ENCODE measurements at places on chromosomes 7 and 10.

- no peak for DNase-seq
Observed at GRCh38 chr10:58544135-58544534, 31.5 kb downstream of the BICC1 start.

- DNase-seq, result no peak
Observed at GRCh38 chr7:43943417-43944187, 17.4 kb downstream of the UBE2D4 start.

GRCh38 chr10:25877296-25877695 lies 56.7 kb upstream of the MYO3A start:
- no peak for DNase-seq

GRCh38 chr10:100655760-100656421 lies 89.5 kb upstream of the PAX2 start:
- DNase-seq, result no peak

DNA sequence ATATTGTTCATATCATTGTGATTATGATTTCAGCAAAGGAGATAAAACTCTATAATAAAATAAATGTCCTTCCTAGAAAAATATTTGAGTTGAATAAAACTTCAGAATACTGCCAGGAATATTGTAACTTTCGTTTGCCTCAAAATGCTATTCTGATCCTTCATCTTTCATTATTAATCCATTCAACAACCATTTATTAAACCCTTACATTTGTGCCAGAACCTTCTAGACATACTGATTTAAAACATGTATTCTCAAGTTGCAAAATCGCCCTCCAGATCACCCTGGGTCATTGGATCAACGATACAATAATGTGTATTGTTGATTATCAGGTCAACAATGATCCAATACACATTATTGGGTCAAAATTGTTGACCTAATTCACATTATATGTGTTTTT lies 759.8 kb downstream of the CNTNAP2 start:
- DNase-seq, result no peak

GRCh38 chr10:31578181-31578852 lies 259.3 kb downstream of the ZEB1 start:
- no peak for DNase-seq

- DNase-seq, result no peak
Observed at GRCh38 chr7:140619176-140619575, 21.4 kb downstream of the DENND2A start.

GRCh38 chr7:139018910-139019309 lies 16.9 kb downstream of the ZC3HAV1L start:
- no peak for DNase-seq

DNA sequence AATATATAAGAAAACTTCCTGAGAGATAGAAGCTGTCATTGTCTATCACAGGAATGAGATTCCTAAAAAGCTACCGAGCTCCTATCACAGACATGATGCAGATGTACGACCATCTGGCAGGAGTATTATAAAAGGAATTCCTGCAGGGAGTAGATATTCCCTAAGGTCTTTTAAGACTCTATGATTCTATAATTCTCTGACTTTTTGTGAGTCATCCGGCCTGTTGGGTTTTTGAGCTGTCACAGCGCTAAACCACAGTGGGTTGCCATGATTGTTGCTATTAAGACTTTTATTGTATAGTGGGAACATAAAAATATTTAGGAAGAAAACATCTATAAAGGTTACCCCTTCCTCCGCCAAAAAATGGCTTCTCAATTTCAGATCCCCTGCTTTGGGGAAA lies 223.4 kb downstream of the BMPER start:
- no peak for DNase-seq

GRCh38 chr7:29486191-29486700 lies 77.4 kb upstream of the PRR15 start:
- DNase-seq, result no peak

DNA sequence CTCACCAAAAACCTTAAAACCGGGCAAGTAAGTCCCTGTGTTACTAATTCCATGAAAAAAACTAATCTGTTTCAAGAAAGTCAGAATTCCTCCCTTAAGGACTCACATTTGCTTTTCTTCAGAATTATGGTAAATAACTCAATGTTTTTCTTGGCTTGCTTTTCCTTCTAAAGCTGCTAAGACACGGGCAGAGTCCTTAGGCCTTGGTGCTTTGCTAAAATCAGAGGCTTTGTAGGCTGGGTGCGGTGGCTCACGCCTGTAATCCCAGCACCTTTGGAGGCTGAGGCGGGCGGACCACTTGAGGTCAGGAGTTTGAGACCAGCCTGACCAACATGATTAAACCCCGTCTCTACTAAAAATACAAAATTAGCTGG lies 32.0 kb downstream of the GNA12 start:
- DNase-seq, result no peak

- no peak for DNase-seq
Observed at GRCh38 chr7:103984050-103984449, 5.4 kb downstream of the RELN start.

GRCh38 chr7:2689343-2689847 lies 1.4 kb downstream of the AMZ1 start:
- no peak for DNase-seq

DNA sequence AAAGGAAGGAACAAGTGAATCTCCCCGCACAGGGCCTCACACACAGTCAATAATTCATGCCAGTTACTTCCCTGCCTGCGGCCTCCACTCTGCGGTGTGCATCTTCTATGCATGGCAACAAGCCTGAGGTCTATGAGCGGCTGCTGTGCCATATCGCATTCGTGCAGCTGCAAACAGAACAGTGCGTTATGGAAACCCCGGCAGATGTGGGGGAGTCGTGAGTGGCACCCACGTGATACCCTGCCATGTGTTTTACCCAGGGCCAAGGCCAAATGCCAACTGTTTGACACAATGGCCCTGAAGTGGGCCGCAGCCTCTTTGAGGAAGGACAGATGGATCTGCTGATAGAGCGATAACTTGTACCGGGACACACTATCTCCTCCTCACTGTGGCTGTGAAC lies 13.4 kb downstream of the TNS3 start:
- no peak for DNase-seq

Measured in central memory CD8-positive, alpha-beta T cell (primary cell).